ENCODE measurements at places on chromosomes 2 and 18. TPM values are rescaled to one million over a fixed set of nuclear protein-coding genes. Genes with fewer than 3 reads are reported as not detected.

GRCh38 chr2:165587335-165587938 lies 117.9 kb downstream of the CSRNP3 start:
- no peak overlapping the region for H3K4me3 ChIP-seq
- H3K27me3 ChIP-seq, result no peaks in the 10 kb centered on the region
- peak; percentile 41 for DNase-seq

GRCh38 chr2:198214114-198214596 lies 409.8 kb downstream of the PLCL1 start:
- no peaks in the 10 kb centered on the region for H3K4me1 ChIP-seq
- DNase-seq, result no peak
- no peak overlapping the region for H3K27ac ChIP-seq

Gene STK39
- 35.9 TPM for total RNA-seq

GRCh38 chr2:238299803-238300202 lies 11.4 kb upstream of the PER2 start:
- no peaks in the 10 kb centered on the region for H3K4me1 ChIP-seq
- peak; percentile 72 for DNase-seq

- H3K4me3 ChIP-seq, result no peak overlapping the region
- no peaks in the 10 kb centered on the region for H3K27me3 ChIP-seq
- H3K36me3 ChIP-seq, result no peaks in the 10 kb centered on the region
- DNase-seq, result no peak
- H3K27ac ChIP-seq, result no peak overlapping the region
Observed at GRCh38 chr2:238108423-238109183, 8.5 kb downstream of the ESPNL start.

Gene SPC25
- total RNA-seq, result 5.2 TPM

DNA sequence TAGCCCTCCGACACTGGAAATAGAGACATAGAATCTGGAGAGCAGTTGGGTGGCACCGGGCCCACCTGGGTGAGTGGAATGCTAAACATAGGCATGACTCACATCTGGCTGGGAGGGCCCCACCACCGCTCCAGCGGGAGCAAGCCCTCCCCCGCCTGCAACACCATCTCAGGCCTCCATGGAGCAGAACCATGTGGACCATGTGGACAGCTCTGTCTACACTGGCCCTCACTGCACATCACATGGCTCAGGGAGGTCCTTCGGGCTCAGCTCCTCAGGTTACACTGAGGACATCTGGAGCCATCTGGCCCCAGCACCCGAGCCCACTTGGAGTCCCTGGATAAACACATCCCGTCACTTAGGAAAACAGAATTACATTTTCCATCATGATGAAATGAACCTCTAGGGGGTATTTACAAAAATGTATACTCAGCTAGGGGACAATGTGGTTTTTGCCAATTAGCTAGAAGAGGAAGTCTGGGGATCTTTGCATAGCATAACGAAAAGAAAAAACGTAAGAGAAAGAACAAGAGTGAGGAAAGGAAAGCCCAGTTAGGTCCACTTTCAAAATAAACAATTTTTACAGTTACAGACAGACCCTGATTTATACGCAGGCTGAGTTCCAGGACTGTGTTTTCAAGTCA lies 30.7 kb upstream of the MLPH start:
- no peak for DNase-seq
- no peaks in the 10 kb centered on the region for H3K36me3 ChIP-seq
- no peaks in the 10 kb centered on the region for H3K27me3 ChIP-seq
- no peak overlapping the region for H3K4me3 ChIP-seq
- H3K4me1 ChIP-seq, result no peaks in the 10 kb centered on the region

DNA sequence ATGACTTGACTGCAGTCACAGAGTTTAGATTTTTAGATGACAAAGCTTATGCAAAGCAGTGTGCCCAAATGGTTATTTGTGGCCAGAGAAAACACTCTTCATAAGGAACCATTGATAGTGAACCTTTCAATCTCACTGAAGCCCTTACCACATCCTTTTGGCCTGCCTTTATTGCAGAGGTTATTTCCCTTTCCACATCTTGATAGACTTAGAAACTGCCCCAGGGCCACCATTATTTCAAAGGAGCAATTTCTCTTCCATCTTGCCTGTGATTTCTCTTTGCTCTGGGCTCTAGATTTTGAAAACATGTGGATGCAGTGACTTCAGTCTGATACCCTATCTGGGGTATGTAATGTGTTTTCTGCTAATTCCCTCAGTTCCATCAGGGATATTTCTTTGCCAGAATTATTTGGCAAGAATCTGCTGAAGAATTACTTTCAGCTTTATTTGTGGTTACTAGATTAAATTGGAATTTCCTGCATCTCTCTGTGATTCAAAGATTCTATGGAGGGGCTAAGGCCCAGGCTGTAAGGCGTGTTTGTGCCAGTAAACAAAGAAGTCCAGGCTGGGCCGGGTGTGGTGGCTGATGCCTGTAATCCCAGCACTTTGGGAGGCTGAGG lies 51.0 kb downstream of the MOGAT1 start:
- H3K4me3 ChIP-seq, result no peak overlapping the region
- H3K27ac ChIP-seq, result no peak overlapping the region
- H3K36me3 ChIP-seq, result no peaks in the 10 kb centered on the region

- H3K27me3 ChIP-seq, result no peaks in the 10 kb centered on the region
- H3K27ac ChIP-seq, result no peak overlapping the region
- DNase-seq, result no peak
- no peaks in the 10 kb centered on the region for H3K36me3 ChIP-seq
Observed at GRCh38 chr18:45161850-45162249, 453.4 kb upstream of the SLC14A2 start.

Gene DLGAP1
- 0.25 TPM for total RNA-seq

DNA sequence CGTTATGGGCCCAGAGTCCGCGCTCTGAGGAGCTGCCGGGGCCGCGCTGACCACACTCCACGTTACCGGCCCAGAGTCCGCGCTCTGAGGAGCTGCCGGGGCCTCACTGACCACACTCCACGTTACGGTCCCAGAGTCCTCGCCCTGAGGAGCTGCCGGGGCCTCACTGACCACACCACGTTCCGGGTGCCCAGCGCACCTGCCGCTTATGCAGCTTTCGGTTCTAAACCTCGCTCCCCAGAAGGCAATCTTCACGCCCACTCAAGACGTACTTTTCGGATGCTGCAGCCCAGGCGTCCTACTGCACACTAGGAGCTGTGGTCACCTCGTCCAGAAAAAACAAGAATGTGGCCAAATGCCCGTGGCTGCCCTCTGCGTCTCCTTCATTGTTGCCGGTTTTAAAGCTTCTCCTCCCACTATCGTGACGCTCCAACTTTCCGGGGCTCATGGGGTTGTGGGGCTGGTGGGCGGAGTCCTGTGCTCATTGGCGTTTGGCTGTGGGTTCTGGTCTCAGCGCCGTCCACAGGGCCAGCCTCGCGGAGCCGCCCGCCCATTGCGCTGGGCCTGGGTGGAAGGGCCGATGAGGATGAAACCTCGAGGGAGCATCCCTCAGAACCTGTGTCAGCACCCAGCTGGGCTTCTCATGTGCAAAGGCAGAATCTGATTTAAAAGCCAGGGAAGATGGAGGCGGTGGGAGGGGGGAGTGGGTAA lies 11.9 kb downstream of the KCNG2 start:
- DNase-seq, result no peak
- no peaks in the 10 kb centered on the region for H3K36me3 ChIP-seq
- no peaks in the 10 kb centered on the region for H3K4me1 ChIP-seq
- H3K27me3 ChIP-seq, result no peaks in the 10 kb centered on the region
- H3K4me3 ChIP-seq, result no peak overlapping the region
- H3K27ac ChIP-seq, result no peak overlapping the region

DNA sequence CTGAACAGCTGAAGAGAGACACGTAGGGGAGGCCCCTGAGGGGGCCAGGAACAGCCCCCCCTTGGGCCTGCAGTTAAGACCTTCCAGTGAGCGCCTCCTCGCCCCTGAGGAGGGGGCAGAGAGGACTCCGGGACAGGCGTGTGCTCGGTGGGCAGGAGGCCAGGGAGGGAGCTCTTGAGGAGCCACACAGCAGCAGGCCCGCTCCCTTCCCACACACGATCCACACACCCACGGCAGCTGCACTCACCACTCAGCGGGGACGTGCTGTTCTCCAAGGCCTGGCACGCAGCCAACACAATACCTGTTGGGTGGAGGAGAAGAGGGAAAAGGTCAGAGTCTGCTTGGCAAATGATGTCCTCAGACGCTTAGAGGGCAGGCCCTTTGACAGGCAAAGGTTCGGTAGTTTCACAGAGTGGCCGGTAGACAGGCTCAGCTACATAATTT lies 39.0 kb downstream of the TGFA start:
- no peaks in the 10 kb centered on the region for H3K36me3 ChIP-seq
- peak overlapping the region; percentile 69 for H3K27ac ChIP-seq
- H3K4me3 ChIP-seq, result no peak overlapping the region
- H3K4me1 ChIP-seq, result peaks cover 7% of the 10 kb centered on the region
- peak; percentile 96 for DNase-seq

- H3K36me3 ChIP-seq, result no peaks in the 10 kb centered on the region
- H3K4me3 ChIP-seq, result no peak overlapping the region
- no peak overlapping the region for H3K27ac ChIP-seq
Observed at GRCh38 chr18:69215161-69215560, 185.5 kb upstream of the DOK6 start.

Gene FARP2
- 122 TPM for total RNA-seq

DNA sequence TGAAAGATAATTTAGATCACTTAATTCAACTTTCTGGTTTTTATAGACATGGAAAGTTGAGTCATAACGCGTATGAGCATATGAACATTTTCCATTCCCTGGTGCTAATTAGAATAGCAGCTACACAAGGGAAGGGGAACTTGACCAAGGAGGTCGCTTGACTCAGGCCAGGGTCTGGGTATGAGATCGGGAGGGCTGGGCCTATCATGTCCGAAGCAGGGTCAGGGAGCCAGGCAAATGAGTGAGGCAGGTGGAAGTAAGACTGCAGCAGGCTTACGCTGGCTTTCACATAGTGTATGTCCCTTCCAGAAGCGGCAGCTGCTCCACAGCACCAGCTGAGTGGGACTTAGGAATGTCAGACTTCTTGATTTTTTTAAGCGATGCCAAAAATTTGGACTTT lies 14.7 kb downstream of the RALB start:
- no peak overlapping the region for H3K4me3 ChIP-seq
- H3K27me3 ChIP-seq, result no peaks in the 10 kb centered on the region
- no peaks in the 10 kb centered on the region for H3K4me1 ChIP-seq
- DNase-seq, result no peak
- H3K27ac ChIP-seq, result no peak overlapping the region
- no peaks in the 10 kb centered on the region for H3K36me3 ChIP-seq

GRCh38 chr2:149422991-149423338 lies 92.6 kb downstream of the LYPD6 start:
- H3K27me3 ChIP-seq, result no peaks in the 10 kb centered on the region
- H3K4me1 ChIP-seq, result no peaks in the 10 kb centered on the region
- H3K27ac ChIP-seq, result no peak overlapping the region
- no peaks in the 10 kb centered on the region for H3K36me3 ChIP-seq
- no peak for DNase-seq

Gene CD207
- 0.21 TPM for total RNA-seq

DNA sequence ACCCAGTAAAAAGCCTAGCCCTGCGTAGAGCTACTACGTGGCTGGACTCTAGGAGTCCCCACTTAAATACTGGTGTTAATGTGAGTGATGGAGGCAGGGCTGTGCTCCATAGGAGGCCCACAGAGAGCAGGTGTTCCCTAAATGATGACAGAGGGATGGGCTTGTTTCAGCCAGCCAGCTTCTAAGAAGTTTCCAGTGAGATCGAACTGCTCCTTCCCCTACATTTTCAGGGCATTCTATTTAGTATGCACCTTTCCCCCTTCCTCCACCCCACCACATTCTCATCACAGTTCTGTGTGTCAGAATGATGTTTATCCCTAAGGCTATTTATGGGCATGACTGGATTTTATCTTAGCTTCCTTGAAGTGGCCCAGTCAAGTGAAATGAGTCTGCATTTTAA lies 213.0 kb downstream of the TRIB2 start:
- H3K27me3 ChIP-seq, result no peaks in the 10 kb centered on the region
- no peak overlapping the region for H3K4me3 ChIP-seq
- H3K36me3 ChIP-seq, result no peaks in the 10 kb centered on the region
- H3K4me1 ChIP-seq, result no peaks in the 10 kb centered on the region
- DNase-seq, result no peak

- H3K36me3 ChIP-seq, result no peaks in the 10 kb centered on the region
- no peak overlapping the region for H3K4me3 ChIP-seq
Observed at GRCh38 chr2:104448661-104449440, 405.1 kb upstream of the POU3F3 start.

GRCh38 chr2:56210291-56210690 lies 26.5 kb downstream of the CCDC85A start:
- H3K27ac ChIP-seq, result no peak overlapping the region
- DNase-seq, result no peak
- H3K27me3 ChIP-seq, result no peaks in the 10 kb centered on the region
- H3K36me3 ChIP-seq, result no peaks in the 10 kb centered on the region

DNA sequence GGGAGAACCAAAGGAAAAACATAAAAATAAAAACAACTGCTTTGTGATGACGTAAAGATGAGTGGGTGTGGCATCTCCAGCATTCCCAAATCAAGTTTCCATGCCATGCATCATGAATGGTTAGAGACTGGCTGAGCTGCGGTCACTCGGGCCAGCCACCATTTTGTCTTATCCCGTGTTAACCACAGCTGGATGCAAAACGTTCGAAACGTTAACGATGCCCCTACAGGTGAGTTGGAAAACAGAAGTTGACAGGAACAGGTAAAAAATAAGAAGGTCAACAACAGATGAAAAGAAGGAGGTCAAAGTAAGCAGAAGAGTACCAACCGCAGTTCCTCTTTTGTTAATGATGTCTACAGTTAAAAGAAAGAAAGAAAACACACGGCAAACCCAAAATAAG lies 411.1 kb downstream of the NRXN1 start:
- no peaks in the 10 kb centered on the region for H3K36me3 ChIP-seq
- no peaks in the 10 kb centered on the region for H3K4me1 ChIP-seq
- H3K4me3 ChIP-seq, result no peak overlapping the region
- no peaks in the 10 kb centered on the region for H3K27me3 ChIP-seq

DNA sequence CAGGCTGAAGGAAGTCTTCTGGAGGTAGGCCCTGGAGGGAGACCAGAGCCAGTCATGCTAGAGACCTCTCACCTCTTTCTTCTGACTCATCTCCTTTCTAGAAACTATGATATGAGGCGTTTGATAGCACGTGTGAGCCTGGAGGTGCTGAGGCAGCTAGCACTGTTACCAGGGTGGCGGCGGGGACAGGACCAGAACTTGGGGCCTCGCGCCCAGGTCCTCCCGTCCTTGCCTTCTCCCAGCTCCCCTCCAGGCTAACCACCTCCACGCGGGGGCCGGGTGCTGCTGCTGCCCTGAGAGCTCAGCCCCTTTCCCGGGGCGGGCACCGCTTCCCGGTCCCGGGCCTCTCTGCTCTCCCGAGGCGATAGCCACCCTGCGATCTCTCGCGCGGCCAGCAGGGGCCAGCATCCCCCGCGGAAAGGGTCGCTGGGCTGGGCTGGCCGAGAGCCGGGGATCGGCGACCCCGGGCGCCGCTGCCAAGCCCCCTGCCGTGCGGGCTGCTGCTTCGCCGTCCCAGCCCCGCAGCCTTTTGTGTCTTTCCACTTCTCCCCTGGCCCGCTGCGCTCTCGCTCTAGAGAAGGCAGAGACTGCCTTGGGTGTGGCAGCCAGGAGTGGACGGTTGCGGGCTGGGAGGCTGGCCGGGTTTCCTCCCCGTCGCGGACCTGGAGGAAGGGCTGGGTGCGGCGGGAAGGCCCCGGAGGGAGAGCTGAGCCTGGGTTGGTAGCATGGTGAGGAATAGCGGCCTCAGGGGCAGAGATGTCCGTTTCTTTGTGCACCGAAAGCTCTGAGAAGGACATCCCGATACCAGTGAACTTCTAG lies 49.1 kb downstream of the TMEM17 start:
- no peaks in the 10 kb centered on the region for H3K36me3 ChIP-seq
- H3K27me3 ChIP-seq, result no peaks in the 10 kb centered on the region
- H3K4me3 ChIP-seq, result peak overlapping the region; percentile 61
- no peak overlapping the region for H3K27ac ChIP-seq

GRCh38 chr2:236107536-236107935 lies 60.6 kb downstream of the GBX2 start:
- no peak overlapping the region for H3K27ac ChIP-seq
- H3K4me1 ChIP-seq, result no peaks in the 10 kb centered on the region
- no peak for DNase-seq
- no peaks in the 10 kb centered on the region for H3K36me3 ChIP-seq
- no peak overlapping the region for H3K4me3 ChIP-seq
- no peaks in the 10 kb centered on the region for H3K27me3 ChIP-seq

Data from colonic mucosa (tissue), 4 donors.